ENCODE measurements at places on chromosomes 13 and 19.
A peak's percentile ranks its signal among the peaks of the same experiment; 100 is the strongest.

DNA sequence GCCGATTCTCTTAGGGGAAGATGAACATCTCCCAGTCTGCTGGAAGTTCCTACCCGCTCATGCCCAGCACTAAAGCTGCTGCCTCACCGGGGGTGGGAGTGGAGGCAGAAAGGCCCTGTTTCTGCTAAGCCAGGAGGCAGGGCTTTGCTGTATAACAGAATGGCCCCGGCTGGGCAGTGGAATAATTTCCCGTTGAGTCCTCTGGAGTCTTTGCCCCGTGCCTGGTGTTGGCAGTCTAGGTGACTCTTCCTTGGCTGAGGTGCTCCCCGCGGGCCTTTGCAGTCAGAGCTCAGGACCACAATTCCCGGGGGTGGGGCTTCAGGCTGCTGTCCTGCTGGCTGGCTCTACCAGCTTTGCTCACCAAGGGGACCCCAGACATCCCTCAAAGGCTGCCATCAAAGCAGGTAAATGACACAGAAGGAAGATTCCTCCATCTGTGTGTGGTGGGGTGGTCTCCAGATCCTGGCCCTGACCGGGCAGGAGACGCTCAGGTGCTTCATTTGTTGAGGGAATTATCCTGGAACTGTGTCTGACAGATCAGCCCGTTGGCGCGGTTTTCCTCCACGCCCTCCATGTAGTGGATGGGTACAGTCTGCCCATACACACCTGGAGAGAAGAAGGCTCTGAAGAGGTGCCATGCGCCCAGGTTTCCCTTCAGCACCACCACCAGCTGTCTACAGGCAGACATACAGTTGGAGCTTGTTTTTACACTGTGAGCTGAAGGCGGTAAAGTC lies 209.9 kb downstream of the TEX29 start:
- DNase-seq: no peak

GRCh38 chr19:543910-544608 lies at the start of gene GZMM:
GZMM (plus strand) TSS chr19:544053; CDS start chr19:544072, 19 bp downstream.
- no peak for DNase-seq

GRCh38 chr13:45548281-45548680 lies 67.3 kb downstream of the ERICH6B start:
- DNase-seq: no peak

GRCh38 chr19:5800361-5801270 lies 4.3 kb upstream of the NRTN start:
- no peak for DNase-seq

- DNase-seq: no peak
Measured at GRCh38 chr19:30663611-30664174, 291.5 kb downstream of the ZNF536 start.

- no peak for DNase-seq
Measured at GRCh38 chr19:33799476-33799875, 2.8 kb downstream of the KCTD15 start.

GRCh38 chr19:17255150-17255621 lies 9.4 kb downstream of the USHBP1 start:
- no peak for DNase-seq

DNA sequence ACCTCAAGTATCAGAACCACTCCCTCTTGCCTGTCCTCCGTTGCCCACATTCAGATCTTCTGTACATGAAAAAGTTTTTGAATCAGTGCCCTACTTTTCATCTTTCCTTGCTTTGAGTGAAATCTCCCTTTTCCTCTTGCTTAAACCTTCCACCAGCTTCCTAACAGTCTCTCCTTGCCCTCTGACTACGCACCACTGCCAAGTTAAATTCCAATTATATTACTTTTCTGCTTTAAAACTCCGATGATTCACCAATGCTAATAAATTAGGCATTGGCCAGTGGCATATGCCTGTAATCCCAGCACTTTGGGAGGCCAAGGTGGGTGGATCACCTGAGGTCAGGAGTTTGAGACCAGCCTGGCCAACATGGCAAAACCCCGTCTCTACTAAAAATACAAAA lies 30.7 kb upstream of the RFXAP start:
- DNase-seq: no peak

DNA sequence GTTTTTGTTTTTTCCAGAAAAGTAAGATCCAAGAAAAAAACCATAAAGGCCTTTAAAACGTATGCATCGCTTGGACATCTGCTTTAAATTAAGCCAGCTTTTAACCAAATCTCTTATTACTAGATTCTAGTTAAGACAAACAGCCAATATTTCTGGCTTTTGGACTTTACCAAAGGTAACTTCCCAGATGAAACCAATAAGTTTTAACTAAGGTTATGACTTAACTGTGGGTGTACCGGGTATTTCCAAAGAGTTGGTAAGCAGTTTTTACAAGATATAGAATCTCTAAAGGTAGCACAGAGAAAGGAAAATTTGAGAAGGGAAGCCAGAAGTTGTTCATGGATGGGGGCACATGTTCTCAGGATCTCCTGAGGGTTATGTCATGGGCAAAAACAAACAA lies 34.0 kb downstream of the CEACAM1 start:
- DNase-seq: no peak

DNA sequence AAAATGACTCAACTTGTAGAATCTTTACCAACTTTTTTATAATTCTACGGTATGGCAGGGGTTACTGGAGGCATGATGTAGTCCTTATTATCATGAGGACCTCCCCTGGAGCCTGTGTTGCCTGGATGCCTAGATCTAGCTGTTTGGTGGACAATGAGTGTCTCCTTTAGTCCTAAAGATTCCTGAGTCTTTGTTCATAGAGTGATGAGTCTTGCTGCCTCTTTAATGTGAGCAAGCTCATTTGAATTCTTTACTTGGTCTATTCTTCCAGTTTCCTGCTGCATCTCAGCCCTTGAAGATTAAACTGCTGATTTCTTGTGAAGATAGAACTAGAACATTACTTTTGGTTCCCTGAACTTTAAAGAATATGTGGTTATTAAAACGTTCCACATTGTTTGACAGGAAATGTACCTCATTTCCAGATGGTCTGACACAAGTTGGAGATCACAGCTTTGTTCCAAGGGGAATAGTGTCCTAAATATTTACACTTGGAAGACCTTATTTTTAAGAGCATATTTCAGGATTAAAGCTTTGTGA lies 51.9 kb downstream of the SLAIN1 start:
- no peak for DNase-seq

- no peak for DNase-seq
Measured at GRCh38 chr19:18839465-18840287, 7.9 kb downstream of the UPF1 start.

DNA sequence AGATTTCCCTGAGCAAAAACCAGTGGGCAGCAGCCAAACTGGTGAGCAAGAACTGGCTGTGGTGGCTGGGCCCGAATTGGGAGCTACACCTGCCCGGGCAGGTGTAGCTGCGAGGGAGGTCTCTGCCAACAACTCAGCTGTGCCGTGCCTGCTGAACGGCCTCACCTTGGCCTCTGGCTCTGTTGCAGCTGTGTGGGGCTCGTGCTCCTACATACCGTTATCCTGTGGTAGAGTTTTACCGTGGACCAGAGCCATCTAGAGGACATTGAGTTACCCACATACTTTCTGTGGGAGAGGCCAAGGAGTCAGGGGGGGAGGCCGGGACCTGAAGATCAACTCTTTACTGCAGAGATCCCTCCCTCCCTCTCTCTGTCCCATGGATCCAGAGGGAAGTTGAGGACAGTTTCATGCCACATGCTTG lies 113.2 kb downstream of the TM9SF2 start:
- DNase-seq: no peak

- DNase-seq: no peak
Measured at GRCh38 chr13:103878891-103879605, 812.8 kb upstream of the SLC10A2 start.

- DNase-seq: no peak
Measured at GRCh38 chr13:20998649-20999415, 62.6 kb downstream of the LATS2 start.

- DNase-seq: no peak
Measured at GRCh38 chr19:54325194-54325621, 12.2 kb upstream of the LILRA5 start.

- DNase-seq: no peak
Measured at GRCh38 chr19:3466635-3467034, 13.7 kb downstream of the SMIM24 start.

DNA sequence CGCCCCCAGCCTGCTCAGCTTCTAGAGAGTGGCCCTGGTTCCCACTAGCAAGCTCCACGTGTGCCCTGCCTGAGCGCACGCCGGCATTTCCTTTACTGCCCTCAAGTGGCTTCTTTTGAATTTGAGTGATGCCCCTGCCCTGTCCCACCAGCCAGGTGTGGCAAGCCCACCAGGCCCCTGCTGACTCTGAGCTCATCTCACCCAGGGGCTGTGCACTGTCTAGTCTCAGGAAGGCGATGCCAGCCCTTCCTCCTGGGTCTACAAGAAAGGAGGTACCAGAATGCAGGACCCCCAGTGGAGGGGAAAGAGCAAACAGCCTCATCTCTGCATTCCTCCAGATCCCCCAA lies 17.3 kb upstream of the EPHX3 start:
- no peak for DNase-seq

GRCh38 chr19:39502640-39503417 lies 4.1 kb downstream of the DLL3 start:
- DNase-seq: peak; percentile 88

GRCh38 chr13:48873587-48873986 lies 102.1 kb upstream of the FNDC3A start:
- no peak for DNase-seq

DNA sequence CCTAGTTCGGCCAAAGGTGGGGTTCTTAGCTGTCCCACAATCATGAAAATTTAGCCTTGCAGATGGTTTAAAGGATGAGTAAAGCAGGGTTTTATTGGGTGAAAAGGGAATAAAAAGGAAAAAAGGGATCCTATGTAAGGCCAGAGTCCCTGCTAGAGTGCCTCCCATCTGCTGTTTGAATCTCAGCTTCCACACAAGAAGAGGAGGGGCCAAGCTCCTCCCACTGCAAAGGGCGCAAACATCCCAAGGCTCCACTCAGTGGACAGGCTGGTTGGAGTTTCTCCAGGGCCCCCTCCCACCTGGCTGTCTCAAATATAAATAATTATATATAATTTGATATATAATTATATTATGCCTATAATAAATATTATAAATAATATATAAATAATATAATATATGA lies 1272.1 kb upstream of the PCDH20 start:
- DNase-seq: no peak

GRCh38 chr13:95160112-95160906 lies 140.9 kb downstream of the ABCC4 start:
- DNase-seq: no peak

GRCh38 chr13:29740961-29741360 lies 109.5 kb downstream of the UBL3 start:
- no peak for DNase-seq

DNA sequence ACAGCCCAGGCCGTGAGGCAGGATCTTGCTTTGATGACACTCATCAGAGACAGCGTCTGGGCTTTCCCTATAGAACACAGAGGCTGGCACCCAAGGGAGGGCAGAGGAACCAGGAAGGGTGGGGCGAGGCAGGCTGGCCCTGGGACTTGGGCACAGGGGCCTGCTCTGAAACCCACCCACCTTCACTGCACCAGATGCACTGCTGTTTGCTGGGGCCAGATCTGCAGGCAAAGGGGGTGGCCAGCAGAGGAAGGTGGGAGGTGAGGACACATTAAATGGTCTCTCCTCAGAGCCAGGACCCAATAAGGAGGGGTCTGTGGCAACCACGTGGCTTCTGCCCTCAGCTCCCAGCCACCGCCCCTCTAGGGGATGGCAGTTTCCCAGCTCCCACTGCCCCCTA lies 6.6 kb upstream of the VSTM2B start:
- no peak for DNase-seq

DNA sequence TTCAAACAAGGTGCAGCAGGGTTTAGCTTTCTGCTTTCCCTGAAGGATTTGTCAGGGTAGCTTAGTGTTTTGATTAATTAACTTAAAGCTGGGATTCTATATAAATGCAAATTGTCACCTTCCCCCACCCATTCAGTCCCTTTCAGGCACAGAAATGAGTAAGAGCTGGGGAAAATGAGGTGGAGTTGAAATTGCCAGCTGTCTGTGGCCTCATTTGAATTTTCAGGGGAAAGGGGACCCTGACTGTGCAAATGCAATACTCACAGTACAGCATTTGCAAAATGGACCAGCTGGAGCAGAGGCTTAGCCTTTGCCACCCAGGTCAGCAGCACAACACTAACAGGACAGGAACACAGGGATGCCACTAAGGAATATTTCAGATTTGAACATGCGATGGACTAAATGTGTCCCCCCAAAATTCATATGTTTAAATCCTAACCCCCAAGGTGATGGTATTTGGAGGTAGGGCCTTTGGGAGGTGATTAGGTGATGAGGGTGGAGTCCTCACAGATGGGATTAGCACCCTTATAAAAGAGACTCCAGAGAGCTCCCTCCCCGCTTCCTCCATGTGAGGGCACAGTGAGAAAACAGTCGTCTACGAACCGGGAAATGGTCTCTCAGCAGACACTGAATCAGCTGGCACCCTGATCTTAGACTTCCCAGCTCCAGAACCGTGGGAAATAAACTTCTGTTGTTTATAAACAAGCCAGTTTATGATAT lies 59.5 kb upstream of the CYSLTR2 start:
- DNase-seq: no peak

GRCh38 chr19:58385891-58386575 lies 1.0 kb upstream of the RPS5 start:
- no peak for DNase-seq

DNA sequence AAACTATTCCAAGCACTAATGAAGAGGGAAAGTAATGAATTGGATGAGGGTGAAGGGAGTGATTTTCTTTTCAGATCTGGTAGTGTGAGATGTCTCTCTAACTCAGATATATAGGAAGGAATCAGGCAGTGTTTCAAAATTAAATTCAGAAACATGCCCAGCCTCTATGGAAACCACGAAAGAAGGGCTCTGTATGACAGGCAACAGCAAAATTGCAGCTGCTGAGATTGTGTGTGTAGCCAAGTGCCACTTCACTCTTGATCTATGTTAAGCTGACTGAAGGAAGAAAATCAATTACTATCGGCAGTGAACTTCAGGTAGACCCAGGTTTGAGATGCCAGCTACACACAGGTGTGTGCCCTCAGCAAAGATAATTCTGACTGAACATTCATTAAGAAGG lies 387.4 kb downstream of the PCDH9 start:
- DNase-seq: no peak

- no peak for DNase-seq
Measured at GRCh38 chr13:53028637-53029203, at the start of gene OLFM4. OLFM4 (plus strand) TSS chr13:53028813; CDS start chr13:53028837, 24 bp downstream.

DNA sequence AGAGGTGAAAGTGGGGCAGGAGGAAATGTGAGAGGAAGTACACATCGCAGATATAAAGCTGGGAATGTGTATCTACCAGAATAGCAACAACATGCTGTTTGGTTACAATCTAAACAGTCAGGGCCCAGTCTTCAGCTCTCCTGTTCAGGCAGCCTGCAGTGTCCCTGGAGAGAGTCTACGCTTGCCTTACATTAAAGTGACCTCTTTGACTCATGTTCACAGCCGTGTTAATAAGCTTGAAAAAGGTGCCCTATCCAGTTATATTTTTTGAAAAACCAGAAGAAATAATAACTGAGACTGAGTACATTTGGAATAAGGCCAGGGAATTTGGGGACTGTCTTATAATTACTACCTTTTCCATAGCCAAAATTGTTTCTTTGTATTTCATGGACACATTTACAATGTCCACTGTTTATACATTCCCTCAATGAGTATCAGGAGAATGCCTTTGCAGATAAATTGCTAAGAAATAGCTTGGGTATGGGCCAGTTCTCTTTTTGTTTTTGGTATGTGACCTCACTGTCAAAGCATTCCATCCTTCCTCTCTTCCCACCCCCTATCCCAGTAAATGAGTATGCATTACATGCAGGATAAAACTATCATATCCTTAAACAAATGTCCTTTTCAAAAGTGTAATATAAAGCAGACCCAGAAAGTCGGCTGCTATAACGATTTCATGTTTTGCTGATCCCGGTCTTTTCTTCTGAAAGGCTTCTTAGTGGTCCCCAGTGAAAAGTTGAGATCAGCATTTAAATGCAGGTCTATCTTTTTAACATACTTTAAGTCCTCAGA lies 82.6 kb downstream of the PCDH9 start:
- no peak for DNase-seq

All from GM12892 (cell line).